ENCODE measurements at places on chromosomes 13 and 19. TPM values are rescaled to one million over a fixed set of nuclear protein-coding genes. Genes with fewer than 3 reads are reported as not detected.

ZNF415 gene
- 0.39 TPM for total RNA-seq

DNA sequence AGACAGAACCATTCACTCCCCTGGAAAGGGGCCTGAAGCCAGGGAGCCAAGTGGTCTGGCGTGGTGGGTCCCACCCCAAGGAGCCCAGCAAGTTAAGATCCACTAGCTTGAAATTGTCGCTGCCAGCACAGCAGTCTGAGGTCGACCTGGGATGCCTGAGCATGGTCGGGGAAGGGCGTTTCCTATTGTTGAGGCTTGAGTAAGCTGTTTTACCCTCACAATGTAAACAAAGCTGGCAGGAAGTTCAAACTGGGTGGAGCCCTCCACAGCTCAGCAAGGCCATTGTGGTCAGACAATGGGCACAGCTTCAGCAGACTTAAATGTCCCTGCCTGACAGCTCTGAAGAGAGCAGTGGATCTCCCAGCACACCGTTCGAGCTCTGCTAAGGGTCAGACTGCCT is 195.6 kb upstream of the DACH1 start:
- no peak for DNase-seq

- no peak for DNase-seq
These were observed 218.0 kb upstream of the SERP2 start for GRCh38 chr13:44155422-44156293.

ZNF77 gene
- total RNA-seq = 4.3 TPM

NALCN gene
- not detected for total RNA-seq

DNA sequence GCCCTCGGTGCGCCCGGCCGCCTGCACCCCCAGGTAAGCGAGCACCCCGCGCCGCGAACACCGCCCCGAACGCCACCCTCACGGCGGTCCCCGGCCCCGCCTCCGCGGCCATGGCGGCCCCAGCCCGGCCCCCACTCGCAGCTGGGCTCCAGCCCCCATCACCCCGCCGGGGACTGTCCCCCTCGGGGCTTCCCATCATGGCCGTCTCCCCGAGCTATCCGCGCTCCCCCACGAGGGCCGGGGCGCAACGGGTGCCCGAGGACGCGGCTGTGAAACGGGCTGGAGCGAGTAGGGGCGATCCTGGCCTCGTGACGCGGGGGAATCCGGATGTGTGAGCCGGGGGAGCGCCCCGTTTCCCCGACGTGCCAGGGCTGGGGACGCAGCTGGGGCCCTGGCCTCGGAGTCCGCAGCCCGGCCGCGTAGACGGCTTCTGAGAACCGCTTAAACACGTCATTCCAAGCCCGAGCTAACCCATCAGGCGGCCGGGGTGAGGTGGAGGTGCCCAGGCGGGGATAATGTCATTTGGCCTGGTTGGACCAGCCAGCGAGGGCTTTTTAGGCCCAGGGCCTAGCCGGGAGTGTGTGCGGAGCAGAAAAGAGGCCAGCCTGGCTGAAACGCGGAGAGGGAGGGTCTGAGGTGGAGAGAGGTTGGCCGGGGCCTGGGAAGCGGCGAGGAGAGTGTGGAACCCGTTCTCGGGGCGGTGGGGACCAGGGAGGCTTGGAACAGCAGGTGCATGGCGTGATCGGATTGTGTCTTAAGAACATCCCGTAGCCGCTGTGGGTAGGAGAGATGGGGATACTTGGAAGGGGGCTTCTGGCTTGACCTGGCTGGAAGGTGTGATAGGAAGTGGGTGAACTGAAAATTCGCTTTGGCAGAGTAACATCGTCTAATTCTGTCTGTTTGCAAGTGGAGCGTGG is 550 bp downstream of the CERS4 start:
- peak; percentile 81 for DNase-seq

GRCh38 chr19:38371081-38371480 is 3.3 kb upstream of the PSMD8 start:
- DNase-seq = no peak

EGLN2 gene
- total RNA-seq = 90.3 TPM

CYP2A7 gene
- not detected for total RNA-seq

- no peak for DNase-seq
These were observed 789.6 kb upstream of the PCDH20 start for GRCh38 chr13:62205273-62205672.

TTC9B gene
- total RNA-seq = not detected

GRCh38 chr13:65965501-65965900 is 1264.6 kb downstream of the PCDH9 start:
- DNase-seq = no peak

DNA sequence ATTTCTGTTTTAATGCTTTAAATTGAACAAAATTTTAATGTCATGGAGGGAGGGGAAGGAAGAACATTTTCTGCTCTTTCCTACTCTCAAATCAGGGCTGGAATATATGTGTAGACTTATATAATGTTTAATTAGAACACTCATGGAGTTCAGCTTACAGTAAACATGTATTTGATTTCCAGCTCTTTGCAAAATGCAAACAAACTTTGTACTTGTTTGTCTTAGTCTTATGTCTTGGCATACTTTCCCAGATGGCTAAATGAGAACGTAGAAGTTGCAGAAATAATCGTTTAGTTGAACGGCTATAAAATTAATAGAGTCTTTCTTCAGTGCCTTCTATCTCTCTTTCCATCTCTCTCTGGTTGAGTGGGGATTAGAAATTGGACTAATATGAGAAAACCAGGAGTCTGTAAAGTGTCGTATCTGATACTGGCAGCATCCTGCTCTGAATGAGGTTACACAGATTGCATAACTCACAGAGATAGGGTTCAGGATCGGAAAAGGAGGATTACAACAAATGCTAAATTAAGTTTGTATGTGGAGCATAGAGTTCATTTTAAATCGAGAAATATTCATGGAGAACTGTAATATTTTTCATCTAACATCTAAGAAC is 82.3 kb downstream of the FGF9 start:
- DNase-seq = no peak

GRCh38 chr13:42615691-42616090 is 41.7 kb downstream of the TNFSF11 start:
- DNase-seq = no peak

- no peak for DNase-seq
These were observed 3.1 kb upstream of the SUCLA2 start for GRCh38 chr13:48004201-48004600.

DNA sequence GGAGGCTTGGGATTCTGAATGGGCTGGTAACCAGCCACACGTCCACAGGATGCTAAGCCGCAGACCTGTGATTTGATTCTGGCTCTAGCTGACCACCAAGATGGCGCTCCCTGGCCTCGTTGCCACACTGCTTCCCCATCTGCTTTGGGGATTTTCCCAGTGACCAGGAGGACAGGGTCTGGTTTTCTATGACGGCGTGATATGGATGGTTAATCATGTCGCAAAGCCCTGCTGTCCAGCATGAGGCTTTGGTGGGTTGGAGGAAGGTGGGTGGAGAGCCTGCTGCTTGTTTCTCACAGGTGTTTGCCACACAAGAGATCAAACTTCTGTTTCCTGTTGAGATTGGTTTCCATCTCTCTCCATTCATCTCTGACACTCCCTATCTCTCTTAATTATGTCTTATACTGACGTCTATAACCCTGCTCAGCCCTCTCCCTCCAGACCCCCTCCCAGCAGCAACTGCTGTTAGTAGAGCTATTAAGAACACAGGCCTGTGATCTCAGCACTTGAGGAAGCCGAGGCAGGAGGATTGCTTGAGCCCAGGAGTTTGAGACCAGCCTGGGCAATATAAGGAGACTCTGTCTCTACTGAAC is 102.7 kb downstream of the SIPA1L3 start:
- no peak for DNase-seq

DNA sequence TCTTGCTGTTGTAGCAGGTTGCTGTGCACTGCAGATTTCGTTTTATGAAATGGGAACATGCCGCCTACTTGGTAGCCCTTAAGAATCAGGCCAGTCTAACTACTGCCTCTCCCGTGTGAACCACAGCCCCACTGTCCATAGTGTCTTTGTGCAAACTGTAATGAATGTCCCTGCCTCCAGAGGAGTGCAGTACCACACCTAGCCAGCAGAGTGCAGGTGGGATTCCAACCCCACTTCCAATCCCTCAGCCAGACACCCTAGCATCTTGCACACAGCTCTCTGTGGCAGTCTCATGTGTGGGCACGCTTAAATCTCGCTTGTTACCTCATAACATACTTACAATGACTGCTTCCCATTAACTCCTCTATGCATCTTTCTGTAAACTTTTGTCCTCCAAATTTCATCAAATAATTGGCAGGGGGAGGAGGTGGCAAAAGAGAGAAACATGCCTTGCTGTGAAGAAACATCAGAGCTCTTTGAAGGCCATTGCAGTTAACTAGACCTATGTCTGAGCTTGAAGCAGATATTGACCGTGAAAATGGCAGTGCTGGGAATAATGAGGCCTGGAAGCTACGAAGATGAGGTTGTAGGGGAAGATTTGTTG is 47.2 kb downstream of the ZAR1L start:
- peak; percentile 69 for DNase-seq
